Gastrocnemius medialis (tissue), 4 donors: ENCODE measurements at places on chromosomes 6 and 20.

DNA sequence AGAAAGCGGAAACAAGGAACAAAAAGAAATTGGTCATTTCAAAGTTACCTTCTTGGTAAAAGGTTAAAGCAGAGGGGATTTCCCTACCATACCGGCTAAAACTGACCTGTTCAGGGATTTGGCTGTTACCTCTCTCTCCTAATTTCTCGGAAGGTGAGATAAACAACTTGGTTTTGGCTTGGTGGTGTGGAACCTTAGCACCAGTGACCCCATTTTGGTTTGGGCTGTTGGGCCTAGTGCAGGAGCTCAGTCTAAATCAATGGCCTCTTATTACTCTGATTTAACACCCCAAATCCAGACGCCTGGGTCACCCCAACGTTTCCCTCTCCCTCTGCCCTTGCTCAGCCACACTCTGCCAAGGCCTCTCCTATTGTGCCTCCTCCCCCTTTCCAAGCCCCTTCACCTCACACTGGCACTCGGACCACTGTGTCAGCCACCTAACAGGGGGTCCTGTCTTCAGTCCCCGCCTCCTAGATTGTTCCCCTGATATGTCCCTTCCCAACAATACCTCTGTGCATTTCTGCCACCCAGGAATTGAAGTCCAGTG, 8.3 kb downstream of the NCR2 start:
- DNase-seq: no peak

GRCh38 chr20:44151621-44152416, 35.2 kb downstream of the JPH2 start:
- DNase-seq: peak; percentile 15

GRCh38 chr20:47568837-47569410, 67.2 kb downstream of the NCOA3 start:
- DNase-seq: no peak

DNA sequence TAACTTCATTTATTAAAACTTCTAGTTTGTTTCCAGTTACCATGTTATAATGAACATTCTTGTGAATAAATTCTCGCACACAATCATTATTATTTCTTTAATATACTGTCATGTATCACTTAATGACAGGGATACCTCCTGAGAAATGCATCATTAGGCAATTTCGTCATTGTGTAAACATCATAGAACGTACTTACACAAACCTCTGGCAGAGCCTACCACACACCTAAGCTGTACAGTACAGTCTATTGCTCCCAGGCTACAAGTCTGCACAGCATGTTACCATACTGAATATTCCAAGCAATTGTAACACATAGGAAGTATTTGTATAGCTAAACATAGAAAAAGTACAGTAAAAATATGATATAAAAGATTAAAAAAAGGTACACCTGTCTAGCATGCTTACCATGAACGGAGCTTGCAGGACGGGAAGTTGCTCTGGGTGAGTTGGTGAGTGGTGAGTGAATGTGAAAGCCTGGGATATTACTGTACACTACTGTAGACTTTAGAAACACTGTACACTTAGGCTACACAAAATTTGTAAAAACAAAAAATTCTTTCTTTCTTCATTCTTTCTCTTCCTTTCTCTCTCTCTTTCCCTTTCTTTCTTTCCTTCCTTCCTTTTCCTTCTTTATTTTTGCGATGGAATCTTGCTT, 268.2 kb upstream of the SOX4 start:
- DNase-seq: no peak
